Lower leg skin (tissue), 4 donors: ENCODE measurements at places on chromosomes 5 and 9. TPM values are rescaled to one million over a fixed set of nuclear protein-coding genes. Genes with fewer than 3 reads are reported as not detected.

Gene DNAH5
- total RNA-seq = 0.04 TPM

Gene LAMC3
- total RNA-seq = 23.0 TPM

Gene CCNI2
- total RNA-seq = not detected

Gene SHOC1
- total RNA-seq = 0.17 TPM

Gene SKP2
- 6.9 TPM for total RNA-seq

Gene PCDHGA2
- total RNA-seq = 1.9 TPM

Gene ZFP37
- total RNA-seq = 1.1 TPM
